ENCODE measurements at places on chromosomes 2 and 18.
A peak's percentile ranks its signal among the peaks of the same experiment; 100 is the strongest.

GRCh38 chr18:3720159-3720558 is 270.2 kb downstream of the TGIF1 start:
- no peak for DNase-seq

DNA sequence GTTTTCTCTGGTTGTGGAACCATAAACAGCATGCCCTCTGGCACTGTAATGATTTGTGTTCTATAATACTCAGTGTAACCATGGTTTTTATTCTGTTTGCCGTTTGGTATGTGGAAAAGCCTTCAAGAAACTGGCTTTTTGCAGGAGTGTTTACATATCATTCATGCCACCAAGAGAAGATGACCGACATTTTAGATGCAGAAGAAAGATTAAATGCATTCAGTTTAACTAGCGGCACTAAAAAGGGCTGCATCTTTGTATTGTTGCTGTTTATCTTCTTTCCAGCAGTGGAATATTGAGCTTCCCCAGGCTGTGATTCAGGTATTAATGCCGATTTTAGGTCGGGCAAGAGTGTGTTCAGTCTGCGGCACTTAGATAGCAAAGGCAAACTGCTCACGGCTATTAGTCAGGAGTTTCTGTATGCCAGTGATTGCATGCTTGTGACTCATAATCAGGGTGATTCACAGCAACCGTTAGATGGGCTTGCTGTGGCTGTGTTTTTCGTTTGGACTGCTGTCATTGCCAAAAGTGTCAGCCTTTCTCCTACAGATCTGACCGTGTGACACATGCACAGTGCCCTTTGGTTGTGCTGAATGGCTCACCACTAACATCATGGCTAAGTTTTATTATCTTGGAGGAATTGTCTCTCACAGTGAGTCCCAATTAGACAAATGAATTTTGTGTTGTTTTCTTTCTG is 479.7 kb downstream of the PARD3B start:
- peak; percentile 50 for DNase-seq

DNA sequence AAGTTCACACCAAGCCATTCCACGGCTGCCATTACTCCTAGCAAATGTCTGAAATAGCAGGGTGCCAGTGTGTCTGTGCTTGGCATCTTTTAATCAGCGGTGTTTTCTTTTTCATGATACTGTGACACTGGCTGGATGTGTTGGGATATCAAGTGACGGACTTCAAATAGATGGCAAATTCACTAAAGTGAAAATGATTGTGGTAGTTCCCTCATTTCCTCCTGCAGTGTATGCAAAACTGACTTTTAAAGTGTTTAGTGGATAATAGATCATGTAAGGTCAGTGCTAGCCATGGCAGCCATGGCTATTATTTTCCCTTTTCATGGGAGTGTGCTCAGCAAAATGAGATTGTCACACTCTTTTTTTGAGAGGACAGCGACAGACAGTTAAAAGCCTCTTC is 261.5 kb upstream of the SIX3 start:
- peak; percentile 35 for DNase-seq

DNA sequence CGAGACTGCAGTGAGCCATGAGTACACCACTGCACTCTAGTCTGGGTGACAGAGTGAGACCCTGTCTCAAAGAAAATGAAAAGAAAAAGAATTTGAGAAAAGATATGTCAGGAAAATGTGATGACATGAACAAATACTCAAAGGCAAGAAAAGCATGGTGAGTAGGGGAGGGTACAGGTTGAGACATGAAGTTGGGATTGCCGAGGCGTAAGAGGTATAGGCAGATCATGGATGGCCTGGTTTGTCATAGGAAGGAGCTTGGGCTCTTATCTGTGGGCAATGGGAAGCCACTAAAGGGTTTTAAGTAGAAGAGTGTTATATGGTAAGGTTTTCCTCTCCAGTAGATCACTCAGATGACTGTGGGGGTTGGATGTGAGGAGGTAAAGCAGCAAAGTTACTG is 32.3 kb downstream of the SPAST start:
- no peak for DNase-seq

- DNase-seq = peak; percentile 71
These were observed at the start of gene SLC40A1 for GRCh38 chr2:189580658-189581353. TSS of gene SLC40A1 (minus strand) at chr2:189580786. CDS start at chr2:189580460, 326 bp downstream.

DNA sequence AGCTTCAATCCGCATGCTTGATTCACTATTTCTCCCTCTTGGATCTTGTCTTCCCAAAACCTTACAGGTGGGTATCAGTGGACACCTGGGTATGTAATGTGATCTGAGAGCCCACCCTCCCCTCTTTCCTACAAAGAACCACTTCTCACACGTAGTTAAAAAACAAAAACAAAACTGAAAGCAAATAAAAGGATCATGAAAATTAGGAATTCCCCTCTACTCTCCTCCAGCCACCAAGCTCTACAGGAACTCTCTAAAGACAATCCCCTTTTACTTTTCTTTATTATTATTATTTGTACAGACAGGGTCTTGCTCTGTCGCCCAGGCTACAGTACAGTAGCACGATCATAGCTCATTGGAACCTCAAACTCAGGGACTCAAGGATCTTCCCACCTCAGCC is 40.8 kb upstream of the MYO1B start:
- no peak for DNase-seq

GRCh38 chr2:218360453-218360852 is 3.8 kb downstream of the CATIP start:
- DNase-seq = no peak

DNA sequence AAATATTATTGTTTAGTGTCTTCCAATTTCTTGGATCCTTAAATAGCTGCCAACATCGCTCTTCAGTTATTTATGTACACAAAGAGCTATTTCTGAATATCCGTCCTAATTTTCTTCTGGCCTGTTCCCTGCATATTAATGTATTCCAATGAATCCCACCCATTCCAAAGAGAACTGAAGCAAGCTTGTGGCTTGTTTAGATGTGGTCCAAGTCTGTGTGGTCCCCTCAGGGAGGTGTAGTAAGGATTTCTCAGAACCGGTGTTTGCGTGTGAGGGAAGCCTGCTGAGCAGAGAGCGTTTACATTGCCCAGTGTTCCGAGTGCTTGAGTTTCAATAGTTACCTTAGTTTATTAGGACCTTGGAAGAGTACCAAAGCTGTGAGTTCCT is 25.1 kb upstream of the IL1R1 start:
- no peak for DNase-seq

- DNase-seq = no peak
These were observed 728.1 kb upstream of the SOX11 start for GRCh38 chr2:4964001-4964540.

GRCh38 chr18:7733642-7734041 is 166.5 kb downstream of the PTPRM start:
- peak; percentile 32 for DNase-seq

- no peak for DNase-seq
These were observed 53.3 kb upstream of the TUBA3E start for GRCh38 chr2:130251535-130251872.

GRCh38 chr2:234630801-234631261 is 133.9 kb upstream of the ARL4C start:
- DNase-seq = no peak

GRCh38 chr18:56787390-56787789 is 136.2 kb downstream of the WDR7 start:
- DNase-seq = no peak

DNA sequence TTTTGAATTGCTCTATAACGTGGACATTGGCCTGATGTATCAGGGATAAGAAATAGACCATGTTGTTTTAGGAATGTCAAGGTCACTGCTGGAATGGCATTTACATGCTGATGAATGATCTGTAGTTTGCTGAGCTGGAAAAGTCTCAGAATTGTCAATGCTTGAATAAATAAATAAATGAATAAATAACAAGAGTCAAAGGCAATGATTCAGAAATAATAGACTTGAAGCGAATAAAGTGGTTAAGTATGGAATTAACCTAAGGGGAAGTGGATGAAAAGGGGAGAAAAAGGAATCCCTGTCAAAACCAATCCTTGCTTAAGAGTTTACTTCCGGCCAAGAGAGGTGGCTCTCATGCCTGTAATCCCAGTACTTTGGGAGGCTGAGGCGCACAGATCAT is 1620.0 kb downstream of the SUCLG1 start:
- no peak for DNase-seq

DNA sequence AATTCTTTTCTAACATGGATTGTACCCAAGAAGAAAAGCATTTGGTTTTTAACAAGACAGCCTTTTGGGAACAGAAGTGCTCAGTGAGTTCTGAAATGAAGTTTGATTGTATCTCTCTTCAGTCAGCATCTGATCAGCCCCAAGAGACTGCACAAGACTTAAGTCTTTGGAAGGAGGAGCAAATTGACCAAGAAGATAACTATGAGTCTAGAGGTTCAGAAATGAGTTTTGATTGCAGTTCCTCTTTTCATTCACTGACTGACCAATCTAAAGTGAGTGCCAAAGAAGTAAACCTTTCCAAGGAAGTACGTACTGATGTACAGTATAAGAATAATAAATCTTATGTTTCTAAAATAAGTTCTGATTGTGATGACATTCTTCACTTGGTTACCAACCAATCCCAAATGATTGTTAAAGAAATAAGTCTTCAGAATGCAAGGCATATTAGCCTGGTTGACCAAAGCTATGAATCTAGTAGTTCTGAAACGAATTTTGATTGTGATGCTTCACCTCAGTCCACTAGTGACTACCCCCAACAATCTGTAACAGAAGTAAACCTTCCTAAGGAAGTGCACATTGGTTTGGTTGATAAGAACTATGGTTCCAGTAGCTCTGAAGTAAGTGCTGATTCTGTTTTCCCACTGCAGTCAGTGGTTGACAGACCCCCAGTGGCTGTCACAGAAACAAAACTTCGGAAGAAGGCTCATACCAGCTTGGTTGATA is 31.2 kb downstream of the ZDBF2 start:
- no peak for DNase-seq

DNA sequence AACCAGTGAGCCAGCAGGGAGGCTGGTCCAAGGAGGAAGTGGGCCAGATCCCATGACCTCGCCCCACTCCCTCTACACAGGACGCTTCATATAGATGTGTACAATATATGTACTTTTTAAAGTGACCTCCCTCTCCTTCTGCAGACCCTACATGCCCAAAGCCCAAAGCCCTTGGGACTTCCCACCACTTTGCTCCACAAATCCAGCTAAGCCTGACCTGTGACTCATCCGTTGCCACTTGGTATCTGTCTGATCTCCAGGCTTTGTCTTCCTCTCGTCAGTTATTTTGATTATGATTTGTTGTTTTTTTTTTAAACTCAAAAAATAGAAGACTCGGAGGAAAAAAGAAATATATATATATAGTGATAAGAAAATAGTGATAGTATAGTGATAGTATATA is 470.8 kb downstream of the KCNJ3 start:
- DNase-seq = peak; percentile 22

DNA sequence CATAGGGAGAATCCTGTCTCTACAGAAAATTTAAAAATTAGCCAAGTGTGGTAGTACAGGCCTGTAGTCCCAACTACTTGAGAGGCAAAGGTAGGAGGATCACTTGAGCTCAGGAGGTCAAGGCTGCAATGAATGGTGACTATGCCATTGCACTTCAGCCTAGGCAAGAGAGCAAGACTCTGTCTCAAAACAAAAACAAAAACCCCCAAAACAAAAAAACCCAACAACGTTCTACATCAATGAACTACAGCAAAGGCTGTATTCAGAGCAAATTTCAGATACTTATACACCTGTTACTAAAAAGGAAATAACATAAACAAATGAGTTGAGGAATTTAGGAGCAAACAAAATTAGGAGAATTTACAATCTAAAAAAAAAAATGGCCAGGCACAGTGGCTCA is 22.6 kb downstream of the YES1 start:
- DNase-seq = no peak

- no peak for DNase-seq
These were observed 15.5 kb upstream of the SRBD1 start for GRCh38 chr2:45626387-45627221.

DNA sequence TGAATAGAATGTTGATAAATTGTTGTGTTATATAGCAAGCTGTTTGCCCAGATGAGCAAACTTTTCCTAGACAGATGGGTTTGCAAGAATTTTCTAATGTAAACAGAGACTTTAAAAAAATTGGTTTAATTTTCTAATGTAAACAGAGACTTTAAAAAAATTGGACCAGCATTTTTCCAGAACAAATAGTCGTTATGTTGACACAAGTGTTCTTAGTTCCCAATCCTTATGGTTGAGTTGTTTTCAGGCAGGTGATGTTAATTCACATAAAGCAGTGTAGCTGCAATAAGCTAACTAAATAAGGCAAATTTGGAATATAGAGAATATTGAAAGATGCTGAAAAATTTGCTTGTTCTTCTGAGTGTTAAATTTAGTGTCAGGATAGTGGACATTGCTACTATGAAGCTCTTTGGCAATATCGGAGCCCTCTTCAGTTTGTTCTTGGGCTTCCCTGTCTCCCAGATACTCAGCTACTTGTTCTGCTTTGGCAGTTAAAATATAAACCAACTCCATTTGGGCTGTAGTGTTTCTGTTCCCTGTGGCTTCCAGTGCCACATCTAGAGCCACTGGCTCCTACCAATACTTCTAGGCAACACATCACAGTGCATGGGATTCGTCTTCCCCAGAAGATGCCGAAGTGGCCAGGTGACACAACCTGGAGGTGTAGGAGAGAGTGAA is 105.7 kb downstream of the DYNAP start:
- DNase-seq = no peak

GRCh38 chr2:127874378-127875269 is 11.1 kb downstream of the AMMECR1L start:
- no peak for DNase-seq

- DNase-seq = peak; percentile 59
These were observed 183.9 kb downstream of the FMNL2 start for GRCh38 chr2:152518641-152519580.

GRCh38 chr2:226274143-226274542 is 525.5 kb downstream of the IRS1 start:
- no peak for DNase-seq

DNA sequence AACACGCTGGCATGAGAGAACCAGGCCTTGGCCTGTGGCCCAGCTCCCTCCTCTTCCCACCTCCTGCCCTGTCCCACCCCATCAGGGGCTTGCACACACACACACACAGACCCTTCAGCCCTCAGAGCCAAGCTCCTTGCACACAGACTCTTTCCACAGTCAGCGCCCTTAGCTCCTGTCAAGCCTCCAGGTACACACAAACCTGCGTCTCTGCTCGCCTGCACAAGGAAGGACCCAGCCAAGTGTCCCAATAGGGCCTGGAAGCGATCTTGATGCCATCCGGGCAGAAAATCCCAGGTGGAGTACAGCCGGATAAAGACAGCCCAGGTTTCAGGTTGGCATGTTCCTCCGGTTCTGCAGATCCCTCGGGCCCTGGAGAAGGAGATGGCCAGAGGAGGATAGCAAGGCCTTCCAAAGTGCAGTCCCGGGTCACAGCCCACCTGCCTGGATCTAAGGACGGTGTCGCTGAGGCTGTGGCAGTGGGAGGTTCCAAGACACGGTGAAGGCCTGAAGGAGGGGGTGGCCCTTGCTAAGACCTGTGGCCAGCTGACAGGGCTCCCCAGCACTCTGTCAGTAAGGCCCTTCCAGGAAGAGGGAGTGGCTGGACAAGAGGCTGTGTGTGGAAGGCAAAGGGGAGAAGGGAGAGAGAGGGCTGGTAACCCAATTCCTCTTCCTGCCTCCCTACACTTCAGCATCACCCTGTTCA is 18.5 kb upstream of the STEAP3 start:
- no peak for DNase-seq

GRCh38 chr18:77392321-77392720 is 142.7 kb downstream of the GALR1 start:
- no peak for DNase-seq

All from mesendoderm (in vitro differentiated cells).